ENCODE measurements at places on chromosomes 3 and 15.

GRCh38 chr3:190180268-190180667 is 59.6 kb upstream of the P3H2 start:
- no peak for DNase-seq

- no peak for DNase-seq
These were observed 619.2 kb downstream of the NAALADL2 start for GRCh38 chr3:175478301-175478700.

- peak; percentile 40 for DNase-seq
These were observed 13.7 kb downstream of the CELF6 start for GRCh38 chr15:72306211-72306785.

- DNase-seq, result no peak
These were observed 19.1 kb upstream of the FSTL1 start for GRCh38 chr3:120469882-120470301.

DNA sequence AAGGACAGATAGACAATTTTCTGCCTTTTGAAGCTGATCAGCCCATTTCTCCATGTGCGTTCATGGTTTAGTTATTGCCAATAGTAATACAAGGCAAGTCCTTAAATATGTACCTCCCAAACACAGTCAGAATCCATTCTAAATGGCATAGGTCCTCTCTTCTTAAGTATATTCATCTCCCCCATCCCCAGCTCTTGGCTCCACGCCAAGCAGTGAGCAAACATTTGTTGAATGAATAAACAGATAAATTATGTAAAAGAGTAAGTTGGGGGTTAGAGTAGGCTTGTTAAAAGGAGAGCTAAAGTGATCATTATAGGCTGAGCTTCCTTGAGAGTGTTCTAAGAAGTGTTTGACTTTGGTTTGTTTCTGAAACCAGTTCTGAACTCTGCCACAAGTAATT is 241.3 kb downstream of the ITPR1 start:
- DNase-seq, result no peak

DNA sequence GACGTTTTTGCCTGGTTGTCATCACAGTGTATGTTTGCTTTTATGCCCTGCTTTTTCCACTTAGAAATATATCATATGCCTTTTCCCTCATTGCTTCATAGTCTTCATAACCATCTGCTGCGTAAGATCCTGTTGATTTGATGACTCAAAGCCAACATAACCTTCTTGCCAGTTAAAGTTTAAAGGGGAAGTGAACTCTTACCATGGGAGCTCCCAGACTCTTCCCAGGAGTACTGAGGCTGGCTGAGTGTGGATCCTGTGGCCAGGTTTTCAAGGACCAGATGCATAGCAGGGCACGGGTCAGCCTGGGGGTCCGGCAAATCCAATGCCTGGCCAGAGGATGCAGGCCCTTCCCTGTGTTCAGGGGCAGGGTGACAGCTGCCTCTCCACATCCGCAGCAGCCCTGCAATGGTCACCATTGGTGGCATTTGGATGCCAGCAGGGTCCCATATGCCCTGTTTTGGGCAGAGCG is 42.0 kb upstream of the SACM1L start:
- DNase-seq, result no peak

DNA sequence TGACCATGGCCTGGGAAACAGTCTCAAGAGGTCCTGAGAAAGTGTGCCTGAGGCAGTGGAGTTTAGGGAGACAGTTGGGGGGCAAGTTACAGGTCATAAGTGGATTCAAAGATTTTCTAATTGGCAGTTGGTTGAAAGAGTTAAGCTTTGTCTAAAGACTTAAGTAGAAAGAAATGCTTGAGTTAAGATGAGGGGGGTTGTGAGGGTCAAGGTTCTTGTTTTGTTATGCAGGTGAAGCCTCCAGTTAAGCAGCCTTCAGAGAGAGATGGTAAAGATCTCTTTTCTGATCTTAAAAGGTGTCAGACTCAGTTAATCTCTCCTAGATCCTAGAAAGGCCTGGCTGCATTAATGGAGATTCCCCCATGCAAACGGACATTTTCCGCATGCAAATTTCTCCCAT is 356.3 kb upstream of the C2CD4B start:
- DNase-seq, result no peak

- DNase-seq, result no peak
These were observed 378.2 kb upstream of the ALCAM start for GRCh38 chr3:104988496-104988895.

DNA sequence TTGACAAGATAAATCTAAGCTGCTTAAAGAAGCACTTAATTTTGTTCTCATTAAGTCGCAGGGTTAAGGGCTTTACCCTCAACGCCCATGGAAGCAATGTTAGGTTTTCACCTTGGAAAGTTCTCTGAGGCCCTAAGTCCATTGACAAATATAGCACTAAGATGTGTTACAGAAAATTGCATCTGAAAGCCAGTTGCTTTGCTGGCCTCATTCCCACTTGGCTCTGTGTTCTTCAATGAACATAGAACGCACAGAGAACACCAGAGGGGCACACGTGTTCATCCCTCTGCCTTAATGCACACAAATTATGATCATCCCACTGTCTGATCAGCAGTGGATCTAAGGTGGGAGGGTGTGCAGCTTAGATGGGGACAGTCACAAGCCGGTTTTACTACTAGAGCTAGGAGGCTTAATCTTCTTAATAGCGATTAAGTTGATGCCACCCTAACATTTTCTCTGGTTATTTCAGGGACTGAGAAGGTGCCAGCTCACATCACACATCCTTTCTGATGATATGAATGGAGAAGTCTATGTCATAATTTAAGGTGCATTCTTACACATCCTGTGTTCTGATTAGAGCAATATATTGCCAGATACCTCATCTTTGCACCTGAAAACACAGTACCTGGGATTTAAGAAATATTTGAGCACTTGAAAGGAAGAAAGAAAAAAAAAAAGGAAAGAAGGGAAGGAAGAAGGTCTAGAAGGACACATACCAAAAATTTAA is 224.4 kb upstream of the ICE2 start:
- DNase-seq, result no peak

GRCh38 chr3:169390271-169390670 is 273.2 kb downstream of the MECOM start:
- peak; percentile 22 for DNase-seq

GRCh38 chr3:14475621-14476020 is 64.5 kb downstream of the GRIP2 start:
- no peak for DNase-seq

DNA sequence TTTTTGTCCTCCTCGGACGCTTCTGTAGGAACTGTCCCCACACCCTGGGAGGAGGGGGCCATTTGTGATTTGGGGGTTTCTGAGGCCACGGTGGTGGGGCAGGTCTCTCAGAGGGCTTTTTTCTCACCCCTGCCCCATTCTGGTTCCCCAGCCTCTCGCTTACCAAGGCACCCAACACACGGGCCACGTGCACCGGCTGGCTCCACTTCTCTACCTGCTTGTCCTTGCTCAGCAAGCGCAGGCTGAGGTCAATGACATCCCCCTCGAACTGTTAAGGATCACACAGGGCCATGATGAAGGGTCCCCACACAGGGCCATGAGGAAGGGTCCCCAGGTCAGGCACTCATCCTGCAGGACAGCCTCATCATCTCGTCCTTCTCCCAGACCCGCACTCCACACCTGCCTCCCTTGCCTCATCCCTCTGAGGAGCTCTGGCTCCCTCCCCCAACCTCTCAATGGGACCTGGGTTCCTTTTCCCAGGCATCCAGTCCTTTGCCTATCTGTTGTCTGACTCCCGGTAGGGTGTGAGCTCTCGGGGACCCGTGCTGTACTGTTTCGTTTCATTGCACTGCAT is 10.6 kb downstream of the EPB42 start:
- DNase-seq, result no peak

DNA sequence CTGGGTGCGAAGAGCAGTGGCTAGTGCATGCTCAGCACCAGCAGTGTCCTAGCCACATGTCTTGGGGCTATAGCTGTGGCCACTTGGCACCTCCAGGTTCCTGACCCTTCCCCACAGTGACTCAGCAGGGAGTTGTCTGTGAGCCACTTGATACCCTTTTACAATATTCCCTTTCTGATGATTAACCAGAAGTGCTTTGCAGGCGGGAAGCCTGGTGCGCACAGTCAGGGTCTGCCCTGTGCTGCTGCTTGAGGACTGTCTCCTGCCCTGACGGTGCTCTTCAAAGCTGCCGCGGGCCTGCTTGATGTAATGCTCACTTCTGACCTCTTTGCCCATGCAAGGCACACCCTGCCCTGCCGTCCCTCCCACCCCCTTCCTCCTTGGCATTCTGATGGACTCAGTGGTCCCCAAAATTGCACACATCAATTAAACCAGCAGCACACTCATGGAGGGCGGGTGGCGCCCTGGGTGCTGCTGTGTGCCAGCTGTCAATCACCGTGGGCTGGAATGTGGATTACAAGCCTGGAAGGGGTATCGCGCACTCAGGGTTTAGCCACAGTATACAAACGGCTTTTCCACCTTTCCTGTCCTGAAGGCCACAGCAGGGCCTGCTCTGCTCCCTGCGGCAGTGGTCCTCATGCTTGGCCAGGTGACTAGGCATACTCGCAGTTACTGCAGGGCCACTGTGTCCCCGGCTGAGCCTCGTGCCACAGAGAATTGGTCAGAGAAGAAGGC is 40.9 kb upstream of the PCSK6 start:
- DNase-seq, result no peak

- DNase-seq, result no peak
These were observed 5.6 kb downstream of the RAB6B start for GRCh38 chr3:133890037-133890436.

DNA sequence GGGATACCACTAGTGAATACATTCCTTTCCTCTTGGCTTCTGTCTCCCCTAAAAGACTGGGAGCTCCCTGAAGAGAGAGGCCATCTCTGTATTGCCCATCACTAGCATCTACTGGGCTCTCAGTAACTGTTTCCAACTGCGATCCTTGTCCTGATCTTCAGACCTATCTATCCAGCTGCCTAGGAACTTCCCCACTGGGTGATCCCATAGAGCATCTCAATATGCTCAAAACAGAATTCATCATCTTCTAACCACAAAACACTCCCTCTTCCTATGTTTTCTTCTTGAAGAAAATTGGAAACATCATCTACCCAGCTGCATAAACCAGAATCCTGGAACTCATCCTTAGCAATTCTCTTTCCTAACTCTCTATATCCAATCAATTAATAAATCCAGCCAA is 54.6 kb downstream of the PLD1 start:
- DNase-seq, result no peak

DNA sequence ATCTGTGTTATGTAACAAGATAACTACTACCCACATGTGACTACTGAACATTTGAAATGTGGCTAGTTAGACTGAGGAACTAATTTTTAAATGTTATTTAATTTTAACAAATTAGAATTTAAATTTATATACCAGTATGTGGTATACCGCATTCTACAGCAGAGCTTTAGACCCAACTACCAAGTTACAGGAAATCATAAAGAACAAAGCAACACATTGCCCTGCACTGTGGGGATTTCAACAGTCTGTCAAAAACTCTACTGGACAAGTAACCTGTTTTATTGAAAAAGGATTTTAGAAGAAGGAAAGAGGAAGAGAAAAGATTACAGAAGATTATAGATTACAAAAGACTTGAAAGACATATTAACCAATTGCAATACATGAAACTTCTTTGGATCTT is 64.9 kb downstream of the DPH6 start:
- DNase-seq, result no peak

GRCh38 chr3:160136421-160136820 is 88.8 kb upstream of the C3orf80 start:
- DNase-seq, result peak; percentile 65

DNA sequence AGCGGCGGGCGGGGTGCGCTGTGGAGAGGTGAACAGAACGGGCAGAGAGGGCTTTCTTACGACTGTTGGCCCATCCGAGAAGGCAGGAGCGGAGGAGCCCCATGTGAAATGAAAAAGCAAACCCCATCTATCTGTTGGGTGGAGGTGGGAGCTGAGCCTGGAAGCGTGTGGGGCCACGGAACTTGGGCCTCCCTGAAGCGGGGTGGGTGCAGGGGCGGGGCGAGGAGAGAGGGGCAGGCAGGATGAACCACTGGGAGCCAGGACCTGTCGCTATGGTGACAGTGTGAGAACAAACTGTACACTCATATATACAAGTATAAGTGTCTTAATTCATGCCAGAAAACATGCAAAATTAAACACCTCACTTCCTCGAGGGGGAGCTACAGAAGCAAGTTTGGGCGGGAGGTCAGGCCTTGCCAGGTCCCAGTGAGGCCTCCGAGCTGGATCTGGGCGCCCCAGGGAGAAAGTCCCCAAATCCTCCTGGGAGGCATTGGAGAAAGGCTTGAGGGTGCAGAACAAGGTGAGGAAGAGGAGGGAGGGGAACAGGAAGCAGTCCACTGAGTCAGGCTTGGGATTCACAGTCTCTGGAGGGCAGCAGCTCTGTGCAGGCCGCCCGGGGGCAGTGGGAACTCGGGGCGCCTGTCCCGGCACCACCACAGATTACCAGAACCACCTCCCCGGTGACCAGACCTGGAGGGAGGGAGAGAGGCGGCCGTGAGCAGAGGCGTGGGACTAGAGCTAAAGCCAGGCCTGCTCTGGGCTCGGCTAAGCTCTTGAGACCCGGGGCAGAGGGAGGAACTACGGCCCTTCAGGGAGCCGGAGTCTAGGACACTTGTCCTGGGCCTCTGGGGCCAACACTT is 34.8 kb downstream of the RBPMS2 start:
- peak; percentile 73 for DNase-seq

DNA sequence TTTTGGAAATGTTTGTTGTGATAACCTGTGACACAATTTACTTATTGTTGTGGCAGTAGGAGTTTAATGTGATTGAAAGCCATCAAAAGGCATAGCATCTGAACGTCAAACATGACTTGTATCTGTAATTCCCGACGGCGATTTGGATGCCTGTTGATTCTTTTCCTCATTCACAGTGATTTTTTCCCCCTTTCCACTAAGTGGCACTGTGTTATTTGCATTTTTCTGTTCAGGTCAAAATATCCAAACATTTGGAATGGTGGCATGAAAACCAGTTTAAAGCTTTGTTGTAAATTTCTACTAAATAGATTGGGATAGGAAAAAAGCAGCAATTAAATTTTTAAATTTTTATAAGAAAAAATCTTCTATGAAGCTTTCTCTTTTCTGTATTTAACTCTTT is 259.9 kb upstream of the KCNH8 start:
- no peak for DNase-seq

GRCh38 chr3:39794880-39795279 is 14.5 kb upstream of the MYRIP start:
- no peak for DNase-seq

DNA sequence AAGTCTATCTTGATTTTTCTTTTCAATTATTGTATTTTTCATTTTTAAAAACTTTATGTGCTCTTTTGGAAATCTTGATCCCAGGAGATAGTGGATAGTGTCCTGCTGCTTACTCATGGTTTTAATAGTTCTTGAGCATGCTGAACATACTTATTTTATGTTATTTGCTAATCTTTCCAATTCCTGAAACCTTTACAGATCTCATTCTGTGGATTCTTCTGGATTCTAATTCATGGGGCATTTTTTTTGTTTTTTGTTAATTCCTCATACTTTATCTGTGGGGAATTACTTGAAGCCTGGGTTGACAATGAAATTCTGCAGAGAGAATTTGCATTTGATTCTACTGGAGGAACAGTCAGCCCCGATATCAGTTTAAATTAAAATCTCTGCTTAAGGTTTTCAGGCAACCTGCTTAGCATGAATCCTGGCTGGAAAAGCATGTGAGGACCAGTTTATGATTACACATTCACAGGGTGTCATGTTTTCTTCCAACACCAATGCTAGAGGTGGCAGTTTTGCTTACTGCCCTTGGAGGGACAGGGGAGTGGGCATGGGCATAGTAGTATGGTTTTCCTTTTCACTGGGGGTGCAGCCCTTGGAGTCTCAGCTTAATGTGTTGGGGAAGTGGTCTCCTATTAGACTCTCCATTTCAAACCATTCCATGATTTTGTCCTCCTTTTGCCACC is 46.0 kb downstream of the MLH1 start:
- no peak for DNase-seq

GRCh38 chr3:59364496-59364895 is 314.7 kb upstream of the CFAP20DC start:
- no peak for DNase-seq
